ENCODE measurements at places on chromosomes 5 and 9.

DNA sequence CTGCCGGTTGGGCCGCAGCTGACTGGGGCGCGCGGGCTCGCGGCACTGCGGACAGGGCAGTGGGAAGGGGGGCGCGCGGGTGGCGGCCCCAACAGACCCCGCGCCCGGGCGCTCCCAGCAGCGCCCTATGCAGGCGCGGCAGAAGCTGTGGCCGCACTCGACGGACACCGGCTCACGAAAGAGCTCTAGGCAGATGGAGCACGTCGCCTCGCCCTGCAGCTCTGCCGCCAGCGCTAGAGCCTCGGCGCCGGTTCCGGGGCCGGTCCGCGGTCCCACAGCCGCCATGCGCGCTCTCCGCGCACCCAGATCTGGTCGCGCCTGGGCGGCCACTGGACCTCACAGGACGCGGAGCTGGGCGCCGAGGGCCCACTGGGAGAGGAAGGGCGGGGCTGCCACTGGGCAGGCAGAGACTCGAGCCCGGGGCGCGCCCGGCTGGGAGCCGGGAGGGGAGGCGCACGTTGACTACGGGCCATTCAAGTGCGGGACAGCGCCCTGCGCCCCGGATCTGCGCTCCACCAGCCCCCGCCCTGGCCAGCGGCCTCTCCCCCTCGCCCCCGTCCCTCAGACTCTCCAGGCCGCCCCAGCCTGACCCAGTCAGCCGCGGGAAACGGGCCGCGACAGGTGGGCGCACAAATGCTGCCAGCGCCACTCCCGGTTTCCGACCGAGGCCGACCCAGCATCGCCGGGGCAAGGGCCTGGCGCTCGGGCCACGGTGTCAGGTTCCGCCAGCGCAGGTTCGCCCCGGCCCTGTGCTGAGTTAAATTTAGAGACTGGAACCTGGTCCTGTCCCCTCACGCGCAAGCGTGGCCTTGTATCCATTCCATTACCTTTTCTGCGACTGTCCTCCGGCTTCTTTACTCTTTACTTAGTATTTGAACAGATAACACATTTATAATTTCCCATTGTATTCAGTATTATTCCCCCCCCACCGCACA, at the start of gene TRIM7:
TRIM7 (minus strand) TSS at position 371 of the 935 bp plus-strand sequence; CDS start at position 285, 86 bp downstream.
- DNase-seq = peak; percentile 59

DNA sequence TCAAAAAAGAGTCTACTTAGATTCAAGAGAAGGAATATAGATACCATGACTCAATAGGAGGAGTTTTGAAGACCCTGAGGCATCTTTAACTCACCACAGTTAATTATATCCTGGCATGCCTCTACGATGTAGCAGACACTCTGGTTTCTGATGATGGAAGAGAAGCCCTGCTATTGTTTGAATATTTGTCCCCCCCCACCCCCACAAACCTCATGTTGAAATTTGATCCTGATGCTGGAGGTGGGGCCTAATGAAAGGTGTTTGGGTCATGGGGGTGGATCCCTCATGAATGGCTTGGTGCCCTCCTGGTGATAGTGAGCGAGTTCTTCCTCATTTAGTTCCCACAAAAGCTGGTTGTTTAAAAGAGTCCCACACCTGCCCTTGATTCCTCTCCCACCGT, 147.9 kb upstream of the TBCA start:
- DNase-seq = no peak

DNA sequence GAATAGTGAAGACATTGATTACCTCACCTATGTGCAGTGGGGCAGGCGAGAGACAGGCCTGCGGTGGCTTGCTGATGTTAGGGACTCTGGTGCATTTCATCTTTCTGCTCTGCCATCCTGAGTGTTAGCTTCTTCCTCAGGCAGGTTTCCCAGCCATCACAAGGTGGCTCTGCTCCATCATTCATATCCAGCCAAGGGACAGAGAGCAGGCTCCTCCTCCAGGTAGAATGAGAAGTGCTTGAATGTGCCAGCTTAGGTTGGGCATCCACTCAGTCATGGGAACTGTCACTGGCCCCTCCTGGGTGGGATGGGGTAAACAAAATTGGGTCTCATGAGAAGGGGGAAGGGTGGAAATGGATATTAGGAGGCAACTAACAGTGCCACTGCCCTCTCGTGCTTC, 24.8 kb downstream of the GPR107 start:
- no peak for DNase-seq

- no peak for DNase-seq
These were observed 6.2 kb downstream of the NUDCD2 start for GRCh38 chr5:163453705-163454104.

GRCh38 chr5:179195561-179196404, 135.6 kb downstream of the ZNF354C start:
- DNase-seq = peak; percentile 13

GRCh38 chr9:33447799-33448553, 583 bp upstream of the AQP3 start:
- DNase-seq = no peak

Measured in glutamatergic neuron (in vitro differentiated cells).